ENCODE measurements at places on chromosomes 5 and 9.

DNA sequence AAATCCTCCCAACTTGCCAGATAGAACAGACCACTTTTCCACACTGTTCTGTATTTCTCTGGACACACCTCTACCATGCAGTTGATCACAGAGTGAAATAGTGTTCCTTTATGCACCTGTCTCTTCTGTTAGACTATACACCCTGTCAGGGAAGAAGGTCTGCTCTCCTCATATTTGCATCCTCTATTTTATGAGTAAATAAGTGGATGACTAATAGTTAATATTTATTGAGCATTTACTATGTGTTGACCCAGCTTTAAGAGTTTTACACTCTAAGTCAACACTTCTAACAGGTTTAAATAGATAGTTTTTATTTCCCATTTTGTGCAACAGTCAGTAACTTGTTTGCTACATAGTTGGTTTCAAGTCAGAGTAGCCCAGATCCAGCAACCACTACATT lies 452.8 kb upstream of the MPDZ start:
- no peak for DNase-seq

DNA sequence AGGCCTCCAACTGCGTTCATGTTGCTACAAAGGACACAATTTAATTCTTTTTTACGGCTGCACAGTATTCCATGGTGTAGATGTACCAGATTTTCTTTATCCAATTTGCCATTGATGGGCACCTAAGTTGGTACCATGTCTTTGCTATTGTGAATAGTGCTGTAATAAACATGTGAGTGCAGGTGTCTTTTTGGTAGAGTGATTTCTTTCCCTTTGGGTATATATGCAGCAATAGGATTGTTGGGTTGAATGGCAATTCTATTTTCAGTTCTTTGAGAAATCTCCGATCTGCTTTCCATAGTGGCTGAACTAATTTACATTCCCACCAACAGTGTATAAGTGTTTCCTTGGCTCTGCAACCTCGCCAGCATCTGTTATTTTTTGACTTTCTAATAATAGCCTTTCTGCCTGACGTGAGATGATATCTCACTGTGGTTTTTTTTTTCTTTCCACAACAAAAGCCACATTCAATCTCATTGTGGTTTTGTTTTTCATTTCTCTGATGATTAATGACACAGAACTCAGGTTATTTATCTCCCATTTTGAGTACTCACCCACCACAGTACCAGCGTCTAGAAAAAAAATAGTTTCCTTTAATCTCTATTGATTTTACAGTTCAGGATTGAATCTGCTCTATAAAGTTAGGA lies 21.9 kb downstream of the ARRDC3 start:
- DNase-seq, result no peak

DNA sequence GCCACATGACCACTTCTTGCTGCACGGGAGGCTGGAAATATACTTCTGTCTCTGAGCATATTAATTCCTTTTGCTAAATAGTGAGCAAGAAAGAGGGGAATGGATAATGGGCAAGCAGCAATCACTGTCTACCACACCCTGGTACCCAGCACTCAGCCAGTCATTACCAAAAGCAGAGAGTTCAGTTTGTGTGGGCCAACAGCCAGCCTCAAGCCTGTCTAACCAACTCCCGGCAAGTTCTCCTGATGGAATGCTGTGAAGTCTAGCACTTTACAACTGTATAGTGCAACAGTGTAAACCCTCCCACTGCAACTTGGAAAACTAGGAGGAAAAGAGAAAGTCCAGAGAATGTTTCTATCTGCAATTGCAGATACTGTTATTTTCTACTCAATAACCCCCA lies 47.8 kb downstream of the PLK2 start:
- no peak for DNase-seq

DNA sequence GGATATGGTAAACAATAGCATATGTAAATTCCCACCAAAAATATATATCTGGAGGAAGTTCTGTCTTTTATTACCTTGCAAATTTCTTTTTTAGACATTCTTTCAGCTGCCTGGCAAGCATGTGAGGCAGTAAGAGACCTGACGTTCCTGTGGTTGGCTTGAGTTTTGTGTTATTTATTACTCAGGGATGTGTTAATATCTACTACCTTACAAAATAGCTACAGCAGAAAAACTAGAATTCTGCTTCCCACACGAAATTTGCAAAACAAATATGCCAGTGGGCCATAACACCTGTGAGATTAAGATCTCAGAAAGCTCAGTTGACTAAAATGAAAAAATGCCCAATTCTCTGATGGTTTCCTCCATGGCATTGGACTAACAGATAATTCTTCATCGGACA lies 274.2 kb downstream of the TMEM167A start:
- no peak for DNase-seq

DNA sequence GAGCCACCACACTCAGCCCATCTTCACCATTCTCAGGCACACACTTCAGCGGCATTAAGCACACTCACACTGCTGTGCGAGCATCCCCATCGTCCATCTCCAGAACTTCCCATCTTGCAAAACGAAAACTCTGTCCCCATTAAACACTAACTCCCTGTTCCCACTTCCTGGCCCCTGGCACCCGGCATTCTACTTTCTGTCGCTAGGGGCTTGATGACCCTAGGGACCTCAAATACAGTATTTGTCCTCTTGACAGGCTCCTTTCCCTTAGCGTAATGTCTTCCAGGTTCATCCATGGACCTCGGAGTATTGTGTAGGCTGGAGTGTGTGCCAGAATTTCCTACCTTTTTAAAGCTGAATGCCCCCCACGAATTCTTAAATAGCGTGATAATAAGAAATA lies 14.7 kb upstream of the UBAC1 start:
- DNase-seq, result no peak

DNA sequence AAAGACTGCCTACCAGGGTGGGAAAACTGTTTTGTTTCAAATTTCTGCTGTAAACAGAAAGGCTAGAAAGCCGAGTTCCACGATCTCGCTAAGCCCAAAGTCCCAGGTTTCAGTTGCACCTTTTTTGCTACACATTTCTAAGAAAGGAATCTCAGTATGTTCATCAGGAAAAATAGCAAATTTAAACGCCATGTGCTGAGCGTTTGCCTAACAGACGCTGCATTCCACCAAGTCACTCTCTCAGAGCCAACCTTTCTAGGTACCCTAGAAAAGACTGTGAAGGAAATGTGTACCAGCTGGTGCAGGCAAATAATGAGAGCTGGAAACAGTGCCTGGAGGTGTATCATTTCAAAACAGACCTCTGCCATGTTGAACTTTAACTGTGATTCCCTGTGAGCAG lies 71.8 kb downstream of the FRMD3 start:
- DNase-seq, result no peak

GRCh38 chr5:5572010-5572865 lies 149.8 kb downstream of the ICE1 start:
- peak; percentile 62 for DNase-seq

- no peak for DNase-seq
These were observed 167.3 kb downstream of the MUSK start for GRCh38 chr9:110835859-110836271.

Measured in sciatic nerve (tissue), 2 donors.